CD8-positive, alpha-beta T cell (primary cell): ENCODE measurements at places on chromosomes 7 and 10.

DNA sequence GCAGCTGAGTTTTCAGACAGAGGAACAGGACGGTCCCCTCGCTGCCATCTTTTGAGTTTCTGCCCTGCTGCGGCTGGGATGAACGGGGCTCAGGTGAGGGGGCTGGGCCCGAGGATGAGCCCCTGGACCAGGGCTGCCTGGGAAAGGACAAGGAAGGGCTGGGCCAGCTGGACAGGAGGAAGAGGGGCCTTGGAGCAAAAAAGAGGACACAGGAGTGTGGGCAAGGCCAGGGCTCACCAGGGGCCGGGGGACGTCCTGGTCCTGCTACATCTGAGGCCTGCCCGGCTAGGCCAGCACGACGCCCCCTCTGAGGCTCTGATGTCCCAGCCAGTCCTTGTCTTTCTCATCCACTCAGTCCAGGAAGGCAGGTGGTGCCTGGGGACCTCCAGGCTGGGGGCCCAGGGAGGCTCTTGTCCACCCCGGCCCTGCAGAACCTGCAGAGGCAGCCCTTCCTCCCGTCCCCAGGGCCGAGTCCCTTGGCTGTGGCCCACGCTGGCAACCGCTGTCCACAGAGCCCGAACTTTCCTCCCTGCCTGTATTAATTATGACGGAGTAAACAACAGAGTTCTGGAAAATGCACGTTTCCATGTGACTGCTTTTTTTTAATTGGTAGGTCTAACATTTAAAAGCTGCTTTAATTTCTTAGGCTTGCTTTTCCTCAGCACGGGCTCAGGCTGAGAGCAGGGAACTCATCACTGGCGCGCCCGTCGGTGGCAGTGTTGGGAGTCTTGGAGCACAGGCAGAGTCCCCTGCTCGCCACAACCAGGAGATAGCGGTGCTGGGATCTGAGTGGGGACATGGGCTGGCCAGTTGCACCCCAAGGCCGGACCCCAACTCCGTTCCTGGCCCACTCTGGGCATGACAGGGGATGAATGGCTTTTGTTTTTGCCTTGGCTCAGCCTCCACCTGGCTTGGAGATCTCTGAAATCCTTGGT, 187.7 kb downstream of the ELFN1 start:
- no peak for DNase-seq

DNA sequence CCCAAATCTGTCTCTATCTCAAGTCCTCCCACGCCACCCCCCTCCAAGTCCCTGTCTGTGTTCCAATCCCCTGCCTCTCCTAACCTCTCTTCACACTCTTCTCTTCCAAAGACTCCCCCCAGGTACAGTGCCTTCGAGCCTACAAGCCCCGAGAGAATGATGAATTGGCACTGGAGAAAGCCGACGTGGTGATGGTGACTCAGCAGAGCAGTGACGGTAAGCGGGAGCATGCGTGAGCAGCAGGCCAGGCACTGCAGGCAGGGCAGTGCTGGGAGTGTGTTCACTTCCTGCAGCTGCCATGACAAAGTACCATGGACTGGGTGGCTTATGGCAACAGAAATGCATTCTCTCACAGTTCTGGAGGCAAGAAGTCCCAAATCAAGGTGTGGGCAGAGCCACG, 23.4 kb downstream of the ARHGEF5 start:
- DNase-seq: no peak

DNA sequence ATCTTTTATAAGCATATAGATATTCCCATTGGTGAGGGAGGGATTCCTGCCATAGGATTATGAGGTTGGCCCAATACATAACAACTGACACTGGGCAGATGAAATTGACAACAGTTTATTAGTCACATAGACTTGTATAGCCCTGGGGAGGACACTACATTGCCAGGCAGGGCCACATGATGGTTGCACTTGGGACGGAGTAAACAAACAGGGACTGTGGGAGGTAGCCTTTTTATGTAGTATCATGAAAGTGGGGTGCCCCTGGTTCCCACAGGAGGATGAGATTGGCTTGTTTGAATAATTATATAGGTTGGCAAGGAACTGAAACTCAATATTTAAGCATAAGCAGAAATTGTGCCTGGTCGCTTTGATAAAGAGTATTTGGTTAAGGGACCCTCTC, 23.5 kb downstream of the TRIM24 start:
- DNase-seq: no peak

DNA sequence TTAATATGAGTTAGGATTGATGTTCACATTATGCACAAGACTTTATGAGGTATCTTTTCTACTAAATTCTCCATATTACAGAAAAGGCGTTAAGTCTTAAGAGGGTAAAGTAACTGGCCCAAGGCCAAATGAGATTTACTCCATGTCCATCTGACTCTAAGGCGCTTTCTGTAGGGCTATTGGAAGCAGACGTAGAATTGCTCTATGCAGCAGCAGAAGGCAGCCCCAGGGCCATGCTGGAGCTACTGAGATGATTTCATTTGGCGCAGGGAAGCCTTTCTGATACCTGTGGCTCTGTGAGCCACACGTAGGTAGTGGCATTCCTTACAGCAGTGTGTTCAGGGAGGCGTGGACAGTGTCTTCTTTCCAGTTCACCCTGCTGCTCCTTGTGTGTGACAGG, 133.1 kb downstream of the SH2D4B start:
- no peak for DNase-seq

- no peak for DNase-seq
These were observed 27.7 kb downstream of the TDRD1 start for GRCh38 chr10:114206902-114207301.
